ENCODE measurements at places on chromosomes 4 and X.

DNA sequence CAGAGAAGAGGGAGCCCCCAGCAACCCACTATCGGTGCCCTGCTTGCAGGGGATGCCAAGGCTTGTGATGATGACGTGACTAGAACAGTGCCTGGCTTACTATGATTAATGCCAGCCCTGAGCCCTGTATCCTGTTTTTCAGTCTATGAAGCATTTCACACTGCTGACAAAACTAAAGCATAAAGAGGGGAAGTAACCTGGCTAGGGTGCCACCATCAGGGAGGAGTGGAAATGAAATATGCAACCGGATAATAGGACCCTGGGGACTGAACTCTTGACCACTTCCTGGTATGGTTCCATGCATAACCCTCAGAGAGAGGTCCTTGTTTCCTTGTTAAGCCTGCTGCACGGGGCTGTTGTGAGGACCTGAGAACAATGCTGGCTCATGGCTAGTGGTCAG lies 50.3 kb downstream of the MED28 start:
- no peak for DNase-seq

DNA sequence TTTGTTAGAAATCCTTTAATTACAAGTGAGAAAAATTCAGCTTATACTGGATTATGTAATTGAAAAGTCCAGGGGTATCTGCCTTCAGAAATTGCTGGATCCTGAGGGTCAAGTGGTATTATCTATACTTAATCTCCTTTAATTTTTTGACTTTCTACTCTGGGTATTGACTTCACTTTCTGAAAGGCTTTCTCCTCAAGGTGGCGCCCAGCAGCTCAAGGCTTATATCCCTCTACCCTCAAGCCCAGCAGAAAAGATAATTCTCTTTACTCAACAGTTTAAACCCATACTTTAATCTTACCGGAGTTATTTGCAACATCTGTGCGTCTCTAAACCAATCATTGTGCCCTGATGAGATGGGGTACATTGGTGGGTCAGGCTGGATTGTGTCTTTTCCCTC lies 129.5 kb downstream of the LARP7 start:
- DNase-seq = peak; percentile 22

DNA sequence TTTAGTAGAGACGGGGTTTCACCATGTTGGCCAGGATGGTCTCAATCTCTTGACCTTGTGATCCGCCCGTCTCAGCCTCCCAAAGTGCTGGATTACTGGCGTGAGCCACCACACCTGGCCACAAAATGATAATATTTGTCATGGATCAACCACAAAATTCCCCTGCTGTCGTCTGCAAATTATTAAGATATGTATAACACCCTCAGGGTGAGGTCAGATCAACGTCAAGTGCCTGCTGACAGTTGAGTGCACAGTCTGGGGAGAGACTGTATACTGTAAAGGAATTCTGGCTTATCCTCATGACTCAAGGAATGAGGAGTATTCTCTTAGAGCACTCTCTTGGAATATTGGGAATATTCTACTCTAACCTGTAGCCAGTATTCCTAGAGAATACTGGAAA lies 11.2 kb downstream of the EPGN start:
- DNase-seq = no peak

DNA sequence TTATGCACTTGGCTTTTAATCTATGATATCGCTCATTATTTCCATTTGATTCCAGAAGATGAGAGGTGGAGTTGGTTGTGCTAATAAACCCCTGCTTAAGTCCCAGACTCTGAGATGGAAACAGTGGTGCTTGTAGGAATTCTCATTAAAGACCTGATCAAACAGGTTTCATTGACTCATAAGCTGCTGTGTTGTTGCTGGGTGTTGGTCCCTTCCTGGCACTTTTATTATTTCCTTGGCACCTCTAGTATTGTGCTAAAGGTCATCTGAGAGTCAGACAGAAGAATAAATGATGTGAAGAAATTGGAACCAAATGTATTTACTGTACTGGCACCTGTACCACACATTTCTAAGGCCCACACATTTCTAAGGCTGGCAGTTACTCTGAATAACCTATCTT lies 544.7 kb upstream of the NR3C2 start:
- DNase-seq = no peak

GRCh38 chrX:134002921-134003615 lies 17.7 kb upstream of the GPC3 start:
- no peak for DNase-seq

All from G401 (cell line).